ENCODE measurements at places on chromosomes 16 and 17.

DNA sequence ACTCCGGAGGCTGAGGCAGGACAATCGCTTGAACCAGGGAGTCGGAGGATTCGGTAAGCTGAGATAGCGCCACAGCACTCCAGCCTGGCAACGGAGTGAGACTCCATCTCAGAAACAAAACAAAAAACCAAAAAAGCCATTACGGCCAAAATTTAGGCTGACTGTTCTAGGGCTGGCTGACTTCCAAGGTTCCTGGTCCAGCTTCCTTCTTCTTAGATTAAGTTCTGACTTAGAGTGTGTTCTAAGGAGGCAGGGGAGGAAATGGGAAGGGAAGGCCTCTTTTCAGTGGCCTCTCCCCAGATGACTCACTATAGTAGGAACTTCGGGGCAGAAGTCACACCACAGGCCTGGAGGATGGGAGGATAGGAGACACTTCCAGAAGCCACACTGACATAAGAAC, 27.7 kb upstream of the CLEC18B start:
- peak; percentile 84 for DNase-seq

- DNase-seq: peak; percentile 84
Observed at GRCh38 chr17:83125515-83126274, 46.3 kb downstream of the METRNL start.

DNA sequence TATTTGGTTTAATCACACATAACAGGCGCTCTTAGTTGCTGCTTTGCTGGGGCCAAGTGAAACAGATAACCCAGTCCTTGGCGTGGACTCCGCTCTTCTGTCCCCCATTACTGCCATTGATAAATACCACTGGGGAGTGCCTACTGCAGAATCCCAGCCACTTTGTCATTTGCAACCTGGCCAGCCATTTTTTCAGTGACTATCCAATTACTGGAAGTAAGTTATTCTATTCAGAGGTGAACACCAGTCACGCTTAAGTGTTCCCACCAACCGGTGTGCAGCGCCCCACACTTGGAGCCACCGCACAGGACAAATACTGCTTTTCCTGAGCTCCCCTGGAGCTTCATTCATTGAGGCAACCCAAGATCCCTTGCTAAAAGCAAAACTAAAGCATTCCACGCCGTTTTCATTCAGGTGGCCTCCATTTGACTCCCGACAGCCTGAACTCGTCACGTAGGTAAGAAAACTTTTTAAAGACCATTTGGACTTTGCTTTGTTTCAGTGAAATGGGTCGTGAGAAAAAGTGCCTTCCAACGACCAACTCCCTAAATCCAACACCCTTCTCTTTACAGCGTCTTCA, 1.8 kb downstream of the USP7 start:
- no peak for DNase-seq

DNA sequence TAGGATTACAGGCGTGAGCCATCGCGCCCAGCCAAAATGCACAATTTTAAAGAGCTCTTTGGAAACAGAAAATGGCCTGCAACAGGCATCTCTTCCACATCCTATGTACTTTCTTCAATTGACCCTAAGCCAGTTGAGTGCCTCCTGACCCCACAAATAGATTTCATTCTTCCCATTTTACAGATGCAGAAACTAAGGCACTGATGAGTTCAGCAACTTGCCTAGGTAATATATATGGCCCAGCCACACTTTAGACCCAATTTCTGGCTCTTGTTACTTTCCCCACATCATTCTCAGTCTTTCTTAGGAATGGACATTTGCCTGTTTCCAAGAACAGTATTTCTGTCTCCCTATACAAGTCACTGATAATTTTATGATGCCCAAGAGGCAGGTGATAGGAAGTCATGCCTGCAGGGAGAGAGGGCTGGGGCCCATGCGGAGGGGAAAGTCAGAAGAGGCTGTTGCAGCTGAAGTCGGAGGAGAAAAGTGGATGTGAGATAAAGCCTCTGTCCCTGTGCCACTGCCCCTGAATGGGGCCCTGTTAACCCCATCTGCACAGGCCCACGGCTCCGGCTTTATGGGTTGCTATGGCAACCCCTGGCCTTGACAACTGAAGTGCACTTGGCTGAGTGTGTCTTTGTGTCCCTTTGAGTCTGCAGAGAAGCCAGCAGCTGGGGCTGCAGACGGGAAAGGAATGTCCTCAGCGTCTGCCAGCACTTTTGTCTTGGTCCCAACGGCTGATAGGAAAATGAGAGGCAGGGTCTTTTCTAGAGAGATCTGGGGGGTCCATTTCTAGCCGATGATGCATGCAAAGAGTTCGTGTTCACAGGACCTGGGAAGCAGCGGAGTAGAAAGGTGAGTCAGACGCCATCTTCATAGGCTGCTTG, 45.9 kb downstream of the ABAT start:
- DNase-seq: no peak

DNA sequence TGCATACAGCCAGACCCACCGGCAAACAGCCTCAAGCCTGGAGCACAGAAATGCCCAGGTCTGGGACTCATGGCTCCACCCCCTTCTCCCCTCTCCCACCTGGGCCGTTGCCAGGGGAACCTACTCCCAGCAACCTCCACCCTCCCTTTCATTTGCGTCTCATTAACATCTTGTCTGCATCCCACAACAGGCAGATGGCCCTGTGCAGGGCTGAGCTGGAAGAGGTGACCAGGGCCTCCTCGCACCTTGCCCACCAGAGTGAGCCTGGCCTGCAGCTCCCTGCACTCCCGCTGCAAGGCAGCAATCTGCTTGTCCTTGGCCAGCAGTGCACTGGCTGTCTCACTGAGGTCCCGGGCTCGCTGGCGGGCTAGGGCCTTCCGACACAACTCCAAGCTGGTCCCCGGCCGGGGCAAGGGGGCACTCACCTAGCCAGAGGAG, 3.3 kb downstream of the TSPOAP1 start:
- no peak for DNase-seq

GRCh38 chr17:3626831-3627768, 8.9 kb downstream of the SHPK start:
- no peak for DNase-seq

GRCh38 chr16:49854796-49855203, 1.1 kb downstream of the ZNF423 start:
- DNase-seq: no peak

GRCh38 chr17:67315865-67316264, 50.5 kb downstream of the PSMD12 start:
- DNase-seq: peak; percentile 41

DNA sequence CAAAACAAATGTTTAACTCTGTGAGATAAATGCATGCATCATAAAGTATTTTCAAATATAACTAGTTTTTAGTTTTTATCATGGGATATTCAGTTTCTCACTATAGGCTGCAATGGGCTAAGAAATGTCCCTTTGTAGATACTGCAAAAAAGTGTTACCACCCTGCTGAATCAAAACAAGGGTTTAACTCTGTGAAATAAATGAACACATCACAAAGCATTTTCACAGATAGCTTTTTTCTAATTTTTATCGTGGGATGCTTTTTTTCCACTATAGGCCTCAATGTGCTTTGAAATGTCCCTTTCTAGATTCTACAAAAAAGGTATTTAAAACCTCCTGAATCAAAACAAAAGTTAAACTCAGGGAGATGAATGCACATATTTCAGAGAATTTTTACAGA, 541.1 kb downstream of the KCNJ18 start:
- DNase-seq: no peak

GRCh38 chr17:10055262-10055975, 143.0 kb downstream of the GAS7 start:
- DNase-seq: no peak

- no peak for DNase-seq
Observed at GRCh38 chr16:63530974-63531373, 1494.7 kb upstream of the CDH8 start.

DNA sequence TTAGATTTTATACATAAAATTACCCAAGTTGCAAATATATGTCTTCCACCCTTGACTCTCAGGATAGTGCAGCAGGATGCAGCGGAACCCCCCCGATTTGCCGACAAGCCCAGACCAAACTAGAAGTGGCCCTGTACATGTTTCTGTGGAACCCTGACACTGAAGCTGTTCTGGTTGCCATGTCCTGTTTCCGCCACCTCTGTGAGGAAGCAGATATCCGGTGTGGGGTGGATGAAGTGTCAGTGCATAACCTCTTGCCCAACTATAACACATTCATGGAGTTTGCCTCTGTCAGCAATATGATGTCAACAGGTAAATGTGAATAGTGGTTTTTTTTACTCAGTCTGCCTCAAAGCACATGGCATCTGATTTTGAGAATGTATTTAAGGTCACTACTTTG, 70.7 kb downstream of the OMG start:
- DNase-seq: no peak

DNA sequence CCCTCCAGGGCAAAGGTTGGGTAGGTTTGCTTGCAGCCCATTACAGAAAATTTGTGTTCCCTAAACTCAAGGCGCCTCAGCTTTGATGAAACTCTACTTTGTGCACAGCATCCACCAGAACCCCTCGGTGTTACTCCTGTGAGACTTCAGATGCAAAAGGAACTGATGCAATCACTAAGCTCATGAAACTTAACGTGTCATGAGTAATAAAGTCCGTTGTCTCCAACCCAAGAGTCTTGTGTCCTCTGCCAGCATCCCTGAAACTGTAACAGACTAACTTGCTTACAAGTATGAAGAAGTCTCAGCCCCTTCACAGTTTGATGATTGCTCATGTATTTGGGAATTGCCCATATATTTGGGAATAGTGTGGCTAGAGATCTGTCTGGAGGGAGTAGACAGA, 74.8 kb upstream of the MARCHF10 start:
- DNase-seq: peak; percentile 66

DNA sequence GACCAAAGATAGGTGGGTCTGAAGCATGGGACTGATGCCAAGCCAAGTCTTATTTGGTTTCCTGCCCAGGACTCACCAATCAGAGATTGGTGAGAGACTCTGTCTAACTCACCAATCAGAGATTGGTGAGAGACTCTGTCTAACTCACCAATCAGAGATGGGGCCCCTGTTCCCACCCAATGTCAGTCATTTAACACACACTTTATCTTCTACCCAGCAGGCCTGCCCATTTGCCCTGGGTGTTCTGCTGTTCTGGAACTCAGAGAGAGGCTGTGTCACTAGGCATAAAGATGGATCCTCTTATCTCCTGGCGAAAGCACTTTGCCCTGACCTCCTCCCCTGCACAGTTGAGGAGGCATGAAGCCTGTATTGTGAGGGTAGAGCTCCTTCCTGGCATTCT, 5.4 kb upstream of the RHOT1 start:
- no peak for DNase-seq

GRCh38 chr16:53893731-53894435, 189.9 kb downstream of the FTO start:
- DNase-seq: no peak

DNA sequence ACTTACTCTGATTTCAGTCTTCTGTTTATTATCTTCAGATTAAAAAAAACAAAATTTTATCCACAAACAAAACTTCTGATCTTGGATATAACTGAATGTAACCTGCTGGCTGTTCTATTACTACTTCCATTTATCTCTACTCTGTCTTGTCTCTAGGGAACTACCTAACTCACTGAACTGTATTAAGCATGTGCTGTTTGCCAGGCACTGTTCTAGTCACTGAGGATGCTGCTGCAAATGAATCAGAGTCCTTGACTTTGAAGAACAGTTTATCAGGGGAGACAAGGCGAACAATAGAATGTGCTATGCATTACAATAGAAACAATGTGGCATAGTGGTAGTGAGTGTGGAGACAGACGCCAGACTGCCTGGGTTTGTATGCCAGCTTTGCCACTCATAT, 2.3 kb upstream of the ANKRD40 start:
- DNase-seq: no peak

- no peak for DNase-seq
Observed at GRCh38 chr17:66686601-66687000, 148.3 kb upstream of the CACNG5 start.

GRCh38 chr17:64117981-64118979, 11.7 kb downstream of the ERN1 start:
- peak; percentile 79 for DNase-seq

- no peak for DNase-seq
Observed at GRCh38 chr17:2238432-2239169, 65.0 kb downstream of the SMG6 start.

GRCh38 chr16:30409125-30410060, 2.0 kb downstream of the ZNF771 start:
- DNase-seq: peak; percentile 95

GRCh38 chr16:88504489-88505404, 51.7 kb downstream of the ZFPM1 start:
- DNase-seq: no peak

DNA sequence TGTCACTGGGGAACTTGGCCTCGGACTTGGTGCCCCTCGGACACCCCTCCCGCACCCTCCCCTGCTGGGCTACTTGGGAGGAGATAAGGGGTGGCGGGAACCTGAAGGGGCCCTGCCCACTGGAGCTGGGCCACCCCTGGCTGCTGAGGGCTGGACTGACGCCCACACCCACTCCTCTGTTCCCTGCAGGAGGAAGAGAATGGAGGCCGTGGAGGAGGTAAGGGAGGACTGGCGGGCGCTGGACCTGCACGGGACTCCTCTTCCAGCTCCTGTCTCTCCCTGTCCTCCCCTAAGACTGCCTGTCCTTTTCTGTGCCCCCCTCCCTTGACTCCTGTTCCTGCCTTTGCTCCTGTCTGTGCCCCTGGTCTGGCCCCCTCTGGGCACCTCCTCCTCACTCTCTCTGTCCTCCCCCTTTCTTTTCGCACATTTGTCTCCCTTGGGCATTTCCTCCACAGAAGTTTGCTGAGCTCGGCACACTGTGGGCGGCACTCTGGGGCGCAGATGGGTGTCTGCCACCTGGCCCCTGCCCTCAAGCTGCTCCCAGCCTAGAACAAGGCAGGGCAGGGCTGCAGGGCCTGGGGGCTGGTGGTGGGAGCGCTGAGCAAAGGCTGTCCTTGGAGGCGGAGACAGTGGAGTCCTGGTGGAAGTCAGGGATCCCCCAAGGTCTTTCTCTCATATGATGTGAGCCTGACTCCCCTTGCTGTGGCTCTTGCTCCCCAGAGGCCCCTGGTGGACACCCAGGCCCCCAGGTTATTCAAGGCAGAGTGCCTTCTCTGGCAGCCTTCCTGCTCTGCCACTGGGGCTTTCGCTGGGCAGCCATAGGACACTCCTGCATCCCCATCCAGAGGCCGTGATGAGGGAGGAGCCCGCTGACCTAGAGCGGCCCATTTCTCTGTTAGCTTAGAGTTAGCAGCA, 32.7 kb downstream of the ARHGAP23 start:
- no peak for DNase-seq

GRCh38 chr16:22372882-22373661, 1.3 kb downstream of the CDR2 start:
- no peak for DNase-seq

- DNase-seq: no peak
Observed at GRCh38 chr16:4884209-4884608, 36.9 kb downstream of the UBN1 start.

DNA sequence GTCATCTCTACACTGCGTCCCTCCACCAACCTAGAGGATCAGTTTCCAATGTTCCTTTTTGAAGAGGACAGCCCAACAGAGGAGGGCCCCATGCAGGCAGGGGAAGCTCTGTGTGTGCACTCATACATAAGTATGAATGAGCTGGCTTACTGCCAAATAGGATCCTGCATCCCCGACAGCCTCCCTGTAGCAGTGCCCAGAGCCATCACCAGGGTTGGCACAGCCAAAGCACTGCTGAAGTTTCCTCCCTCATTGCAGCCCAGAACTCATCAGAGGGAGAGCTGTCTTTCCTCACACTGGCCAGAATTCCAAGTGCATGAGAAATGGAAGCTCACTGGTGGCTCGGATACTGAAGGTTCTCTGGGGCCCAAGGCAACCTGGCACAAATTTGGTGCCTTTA, 114.4 kb downstream of the ASIC2 start:
- no peak for DNase-seq

GRCh38 chr17:1469231-1469852, 13.3 kb upstream of the CRK start:
- DNase-seq: no peak
